ENCODE measurements at places on chromosomes 2 and 18.

DNA sequence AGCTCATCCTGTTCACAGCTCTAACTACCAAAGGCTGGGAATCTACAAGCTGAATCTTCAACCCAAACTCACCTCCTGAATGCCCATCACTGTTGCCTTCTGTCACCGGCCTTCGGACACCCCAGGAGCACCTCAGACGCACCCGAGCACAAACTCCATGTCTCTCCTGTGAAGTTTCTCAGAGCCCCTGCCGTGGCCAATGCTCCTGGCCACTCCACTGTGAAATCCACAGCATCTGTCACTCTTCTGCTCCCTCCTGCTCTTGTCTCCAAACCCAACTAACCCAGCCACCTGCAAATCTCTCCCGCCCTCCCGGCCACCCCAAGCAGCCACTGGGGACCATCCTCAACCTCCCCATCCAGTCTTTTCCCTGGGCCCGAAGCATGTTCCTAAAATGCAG lies 457.9 kb upstream of the SALL3 start:
- DNase-seq: no peak

DNA sequence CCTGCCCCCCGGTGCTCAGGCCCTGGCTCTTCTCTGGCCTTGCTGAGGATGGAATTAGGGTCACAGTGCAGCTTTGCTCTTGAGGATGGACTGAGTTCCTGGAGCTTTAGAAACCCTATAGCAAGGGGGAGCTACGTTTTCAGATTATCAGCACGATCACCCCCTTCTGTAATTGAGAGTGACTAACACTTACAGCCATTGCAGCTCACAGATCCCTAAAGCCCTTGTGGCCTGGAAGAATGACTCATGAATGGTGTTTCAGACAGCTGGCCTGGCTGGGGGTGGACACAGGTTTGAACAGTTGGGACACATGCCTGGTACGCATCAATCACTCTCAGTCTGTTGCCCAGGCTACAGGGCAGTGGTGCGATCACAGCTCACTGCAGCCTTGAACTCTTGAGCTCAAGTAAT lies 79.7 kb upstream of the IGFBP5 start:
- peak; percentile 79 for DNase-seq

GRCh38 chr18:57209713-57210106 lies 62.8 kb downstream of the BOD1L2 start:
- DNase-seq: no peak

DNA sequence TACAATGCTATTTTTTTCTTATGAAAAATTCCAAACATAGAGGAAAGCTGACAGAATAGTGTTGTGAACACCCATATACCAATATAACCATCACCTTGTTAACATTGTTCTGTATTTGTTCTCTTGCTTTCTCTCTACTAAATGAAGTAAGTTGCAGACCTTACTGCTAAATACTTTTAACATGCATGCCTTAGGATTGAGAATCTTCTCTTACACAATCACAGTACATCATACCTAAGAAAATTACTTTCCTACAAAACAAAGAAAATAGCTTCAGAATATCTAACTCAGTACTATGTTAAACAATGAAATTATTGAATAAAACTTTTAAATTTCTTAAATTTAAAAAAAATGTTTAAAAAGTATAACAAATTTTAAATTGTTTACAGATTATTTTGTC lies 136.5 kb downstream of the UBR3 start:
- DNase-seq: no peak

DNA sequence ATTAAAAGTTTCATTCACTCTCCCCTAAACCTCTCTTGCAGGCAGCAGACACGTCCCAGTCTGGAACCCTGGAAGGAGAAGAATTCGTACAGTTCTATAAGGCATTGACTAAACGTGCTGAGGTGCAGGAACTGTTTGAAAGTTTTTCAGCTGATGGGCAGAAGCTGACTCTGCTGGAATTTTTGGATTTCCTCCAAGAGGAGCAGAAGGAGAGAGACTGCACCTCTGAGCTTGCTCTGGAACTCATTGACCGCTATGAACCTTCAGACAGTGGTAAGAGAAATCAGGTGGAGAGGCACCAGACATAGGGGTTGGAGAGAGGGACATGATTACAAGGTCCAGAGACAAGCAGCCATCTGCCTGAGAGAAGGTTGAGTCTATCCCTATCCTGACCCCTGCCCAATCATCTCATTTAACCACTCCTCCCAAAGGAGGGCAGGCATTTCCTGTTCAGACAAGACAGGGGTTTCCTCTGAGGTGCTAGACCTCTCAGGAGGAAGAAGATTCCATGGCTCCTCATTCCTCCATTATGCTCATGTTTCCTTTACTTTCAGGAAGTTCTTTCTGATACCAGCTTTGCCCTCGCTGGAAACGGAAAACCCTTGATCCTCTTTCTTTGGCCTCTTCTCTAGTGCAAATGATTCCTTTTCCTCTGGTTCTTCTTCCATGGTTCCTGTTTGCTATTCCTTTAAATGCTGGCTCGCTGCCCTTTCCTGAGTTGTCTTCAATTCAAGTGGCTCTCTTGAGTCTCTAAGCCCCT lies 15.1 kb downstream of the PLCD4 start:
- DNase-seq: no peak

- peak; percentile 92 for DNase-seq
Measured at GRCh38 chr2:20509770-20510490, 63.1 kb downstream of the RHOB start.

DNA sequence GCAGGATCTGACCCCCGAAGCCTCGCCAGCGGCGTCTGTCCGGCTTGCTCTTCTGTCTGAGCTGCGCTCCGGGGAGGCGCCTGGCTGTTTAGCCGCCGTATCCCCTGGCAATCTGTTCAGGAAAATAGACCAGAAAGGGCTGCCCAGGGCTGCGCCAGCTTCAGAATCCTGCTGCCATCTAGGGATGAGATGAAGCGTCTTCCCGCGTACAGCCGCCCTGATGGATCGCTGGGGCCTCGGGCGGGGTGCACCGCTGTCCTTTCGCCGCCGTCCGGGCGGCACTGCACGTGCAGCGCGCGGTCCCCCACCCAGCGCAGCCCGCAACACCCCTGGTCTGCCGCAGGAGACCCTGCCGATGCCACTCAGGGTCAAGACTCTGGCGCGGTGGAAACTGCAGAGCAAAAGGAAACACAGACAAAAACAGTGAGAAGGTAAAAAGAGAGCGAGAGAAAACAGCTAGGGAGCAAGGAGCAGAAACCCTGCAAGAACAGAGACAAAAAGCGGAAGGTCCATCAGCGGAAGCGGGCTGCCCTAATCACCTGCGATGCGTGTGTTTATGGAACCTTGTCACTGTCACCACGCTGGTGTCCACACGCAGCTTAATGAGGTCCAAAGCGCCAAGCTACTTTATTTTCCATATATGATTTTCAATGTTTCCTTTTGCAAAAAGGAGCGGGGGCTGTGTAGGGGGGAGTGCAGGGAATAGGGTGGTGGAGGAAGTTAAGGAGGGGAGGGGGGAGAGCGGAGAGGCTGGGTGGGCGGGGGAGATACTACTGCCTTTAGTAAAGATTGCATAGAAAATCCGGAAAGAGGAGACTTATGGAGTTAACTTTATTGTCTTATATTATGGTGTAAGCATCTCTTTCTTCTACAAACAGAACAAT lies 2113.3 kb upstream of the PIK3C3 start:
- DNase-seq: peak; percentile 66

GRCh38 chr2:86249579-86250391 lies 50.5 kb downstream of the MRPL35 start:
- DNase-seq: no peak

DNA sequence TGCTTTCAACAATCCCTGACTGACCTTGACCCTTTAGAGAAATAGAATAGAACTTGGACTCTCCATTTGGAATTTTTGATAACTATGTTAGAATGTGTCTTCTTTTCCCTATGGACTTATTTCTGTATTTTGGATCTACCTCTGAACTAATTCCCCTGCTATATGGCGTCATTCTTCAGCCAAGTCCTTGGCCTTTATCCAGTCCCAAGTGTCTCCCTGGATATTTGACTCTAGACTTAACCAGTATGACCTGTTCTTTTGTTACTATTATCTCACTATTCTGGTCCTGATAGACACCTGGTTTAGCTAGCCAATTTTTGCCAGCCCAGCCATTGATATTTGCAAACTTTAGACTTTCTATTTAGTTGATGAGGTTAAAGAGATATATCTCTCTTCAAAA lies 186.8 kb downstream of the KCNS3 start:
- DNase-seq: no peak

- no peak for DNase-seq
Measured at GRCh38 chr2:72971036-72971435, 53.7 kb downstream of the EMX1 start.

GRCh38 chr2:222299906-222300725 lies 1.3 kb upstream of the PAX3 start:
- no peak for DNase-seq

GRCh38 chr2:162729469-162729868 lies 109.1 kb downstream of the KCNH7 start:
- no peak for DNase-seq

DNA sequence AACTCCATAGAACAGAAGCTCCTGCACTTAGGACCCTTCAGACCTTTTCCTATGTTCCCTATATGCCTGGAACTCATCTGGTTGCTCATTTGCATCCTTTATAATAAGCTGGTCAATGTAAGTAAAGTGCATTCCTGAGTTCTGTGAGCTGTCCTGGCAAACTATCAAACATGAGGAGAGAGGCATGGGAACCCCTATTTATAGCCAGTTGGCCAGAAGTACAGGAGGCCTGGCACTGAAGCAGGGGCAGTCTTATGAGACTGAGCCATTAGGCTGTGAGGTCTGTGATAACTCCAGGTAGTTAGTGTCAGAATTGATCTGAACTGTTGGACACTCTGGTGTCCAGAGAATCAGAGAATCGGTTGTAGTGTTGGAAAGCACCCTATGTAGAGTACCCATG lies 88.4 kb downstream of the EHD3 start:
- no peak for DNase-seq
